ENCODE measurements at places on chromosomes 5 and 9.
A peak's percentile ranks its signal among the peaks of the same experiment; 100 is the strongest.

DNA sequence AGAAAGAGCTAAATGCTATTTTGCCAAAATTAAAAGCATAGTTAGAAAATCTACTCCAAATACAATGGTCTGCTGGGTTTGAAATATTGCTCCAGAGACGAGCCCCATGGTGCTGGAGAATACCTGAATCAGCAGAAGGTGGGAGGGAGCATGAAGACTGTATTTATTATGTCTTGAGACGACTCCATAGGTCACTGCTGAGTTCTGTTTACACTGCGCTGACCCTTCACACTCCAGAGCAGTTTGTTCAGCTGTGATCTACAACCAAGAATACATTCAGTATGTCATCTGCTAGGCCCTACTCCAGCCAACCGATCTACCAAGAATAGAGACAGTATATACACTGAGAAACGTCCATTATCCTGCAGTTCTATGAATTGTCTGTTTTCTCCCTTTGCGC, 150.5 kb downstream of the TLE1 start:
- H3K36me3 ChIP-seq, result no peaks in the 10 kb centered on the region
- no peak overlapping the region for H3K4me3 ChIP-seq
- H3K4me1 ChIP-seq, result no peaks in the 10 kb centered on the region

DNA sequence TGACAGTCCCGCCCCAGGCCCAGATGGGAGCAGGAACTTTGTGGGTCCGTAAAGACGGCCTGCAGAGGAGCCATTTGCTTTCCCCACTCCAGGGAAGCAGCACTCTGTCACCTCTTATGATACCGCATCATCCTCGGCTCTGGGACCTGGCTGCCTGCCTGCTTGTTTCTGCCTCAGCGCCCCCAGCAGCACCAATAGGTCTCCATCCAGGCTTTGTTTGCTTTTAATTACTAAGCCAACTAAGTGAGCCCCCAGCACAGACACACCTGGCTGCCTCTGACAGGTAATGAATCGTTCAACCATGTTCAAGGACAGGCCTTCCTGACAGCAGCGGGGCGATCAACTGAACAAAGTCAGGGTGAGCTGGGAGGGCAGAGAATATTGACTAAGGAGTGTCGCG, 141.4 kb downstream of the C5orf15 start:
- no peak overlapping the region for H3K4me3 ChIP-seq
- no peaks in the 10 kb centered on the region for H3K4me1 ChIP-seq

DNA sequence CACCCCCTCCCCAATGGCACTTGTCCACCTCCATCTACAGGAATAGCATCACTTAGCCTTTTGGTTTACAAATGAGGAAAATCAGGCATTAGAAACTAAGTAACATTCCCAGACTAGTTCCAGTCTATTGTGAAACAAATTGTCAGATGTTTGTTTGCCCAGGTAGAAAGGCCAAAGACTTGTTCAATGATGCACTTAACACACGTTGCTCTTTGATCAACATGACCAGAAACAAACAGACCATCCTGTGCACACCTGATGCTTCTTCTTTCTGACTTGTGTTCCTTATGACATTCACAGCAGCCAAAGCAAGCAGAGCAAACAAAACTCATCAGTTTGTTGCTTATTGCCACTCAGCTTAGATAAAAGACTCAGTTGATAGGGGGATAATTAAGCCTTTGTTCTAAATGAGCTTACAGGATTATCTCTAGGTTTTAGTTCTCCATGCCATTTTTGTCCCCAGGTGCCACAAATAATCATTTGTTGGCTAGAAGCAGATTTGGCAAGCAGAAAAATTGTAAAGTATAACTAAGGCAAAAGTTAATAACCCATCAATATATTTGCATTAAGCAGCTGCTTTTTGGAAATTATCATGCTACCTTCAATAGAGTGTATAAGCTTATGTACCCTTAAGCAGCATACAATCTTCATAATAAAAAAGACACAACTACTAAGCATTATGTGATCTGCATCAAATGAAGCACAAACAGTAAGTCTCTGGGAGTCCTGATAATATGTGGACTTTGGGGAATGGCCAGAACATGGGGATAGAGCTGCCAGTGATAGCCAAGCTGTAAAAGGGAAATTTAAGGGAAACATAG, 26.3 kb upstream of the FST start:
- no peak for DNase-seq
- no peaks in the 10 kb centered on the region for H3K36me3 ChIP-seq
- H3K27me3 ChIP-seq, result no peaks in the 10 kb centered on the region

DNA sequence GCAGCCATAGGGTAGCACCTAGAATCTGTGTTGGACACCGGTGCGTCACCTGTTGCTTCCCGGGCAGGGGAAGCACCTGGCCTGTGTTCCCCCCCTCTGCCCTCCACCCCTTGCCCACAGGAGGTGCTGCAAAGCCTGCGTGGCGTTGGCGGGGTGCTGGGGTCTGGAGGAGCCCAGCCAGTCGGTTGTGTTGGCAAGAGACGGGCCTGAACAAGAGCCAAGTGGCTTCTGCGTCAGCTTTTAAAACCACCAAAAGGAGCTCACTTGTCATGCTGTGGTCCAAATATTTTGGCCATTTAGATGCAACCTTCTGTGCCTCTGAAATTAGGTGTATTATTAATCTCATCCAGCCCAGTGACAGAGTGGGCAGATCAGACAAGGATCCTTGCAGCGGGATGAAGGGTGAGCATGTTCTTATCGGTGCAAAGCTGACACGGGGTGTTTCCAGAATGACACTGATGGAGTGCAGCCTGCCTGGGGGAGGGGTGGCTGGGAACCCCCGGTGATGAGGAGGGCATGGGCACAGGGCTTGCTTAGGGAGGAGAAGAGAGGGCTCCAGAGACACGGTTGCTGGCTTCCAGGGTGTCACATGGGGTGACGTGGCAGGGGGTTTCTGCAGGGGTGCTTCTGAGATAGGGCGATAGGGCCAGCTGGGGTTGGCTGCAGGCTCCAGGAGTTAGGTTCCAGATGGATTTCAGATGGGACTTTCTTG, 9.7 kb upstream of the RXRA start:
- H3K4me3 ChIP-seq, result no peak overlapping the region
- no peaks in the 10 kb centered on the region for H3K36me3 ChIP-seq
- H3K27ac ChIP-seq, result no peak overlapping the region
- H3K4me1 ChIP-seq, result no peaks in the 10 kb centered on the region

GRCh38 chr9:1285526-1285925, 235.4 kb downstream of the DMRT2 start:
- H3K36me3 ChIP-seq, result no peaks in the 10 kb centered on the region
- no peak overlapping the region for H3K27ac ChIP-seq
- H3K27me3 ChIP-seq, result no peaks in the 10 kb centered on the region

DNA sequence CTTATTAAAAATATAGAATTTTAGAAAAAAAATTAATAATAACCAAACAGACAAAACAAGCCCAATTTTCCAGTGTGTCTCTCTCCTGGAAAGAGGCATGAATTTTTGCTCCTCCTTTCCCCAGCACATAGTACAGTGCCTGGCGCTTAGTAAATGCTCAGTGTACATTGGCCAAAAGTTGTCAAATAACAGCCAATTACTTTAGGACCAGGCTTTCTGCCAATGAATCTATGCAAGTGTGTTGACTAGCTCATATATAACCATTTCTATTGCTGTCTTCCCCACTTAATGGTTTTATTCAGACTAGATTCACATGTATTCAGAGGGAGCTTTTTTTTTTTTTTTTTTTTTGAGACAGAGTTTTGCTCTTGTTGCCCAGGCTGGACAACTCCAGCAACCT, 120.1 kb upstream of the CD180 start:
- no peaks in the 10 kb centered on the region for H3K36me3 ChIP-seq
- H3K27me3 ChIP-seq, result no peaks in the 10 kb centered on the region
- H3K4me3 ChIP-seq, result no peak overlapping the region
- no peak overlapping the region for H3K27ac ChIP-seq
- no peak for DNase-seq

- H3K4me3 ChIP-seq, result no peak overlapping the region
- peaks cover 2% of the 10 kb centered on the region for H3K4me1 ChIP-seq
- H3K36me3 ChIP-seq, result no peaks in the 10 kb centered on the region
- H3K27me3 ChIP-seq, result peaks cover 19% of the 10 kb centered on the region
- no peak overlapping the region for H3K27ac ChIP-seq
These were observed 3.3 kb downstream of the ZNF608 start for GRCh38 chr5:124742983-124743601.

DNA sequence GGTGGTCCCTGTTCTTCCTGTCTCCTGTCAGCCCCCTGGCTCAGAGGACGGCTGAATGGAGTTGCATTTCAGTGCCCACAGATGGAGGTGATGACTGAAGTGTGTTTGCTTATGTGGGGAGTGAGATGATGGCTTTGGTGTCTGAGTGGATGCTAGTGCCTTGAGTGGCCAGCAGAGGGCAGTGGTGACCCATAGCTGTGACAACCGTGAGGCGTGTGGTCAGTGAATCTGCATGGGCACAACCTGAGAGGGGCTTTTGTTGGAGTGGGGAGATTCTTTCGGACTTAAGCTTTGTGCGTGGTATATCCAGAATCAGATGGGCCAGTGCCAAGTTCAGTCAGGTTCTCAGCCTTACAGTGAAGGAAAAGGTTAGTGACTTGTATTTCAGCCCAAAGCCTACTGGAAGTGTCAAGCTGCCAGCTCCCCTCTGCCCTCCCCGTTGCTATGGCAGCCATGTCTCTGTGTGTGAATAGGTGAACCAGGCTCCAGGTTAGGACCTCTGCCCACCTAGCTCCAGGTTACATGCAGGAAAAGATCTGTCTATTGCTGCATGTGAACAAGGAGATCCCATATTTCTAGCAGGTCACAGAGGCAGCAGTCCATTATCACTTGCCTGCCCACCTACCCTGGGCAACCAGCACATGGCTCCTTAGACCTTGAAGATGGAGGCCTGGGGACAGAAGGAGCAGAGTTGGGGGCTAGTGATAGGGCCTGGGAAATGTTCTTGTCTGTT, 14.7 kb upstream of the CXXC5 start:
- H3K4me3 ChIP-seq, result no peak overlapping the region
- peak; percentile 29 for DNase-seq
- H3K27ac ChIP-seq, result no peak overlapping the region
- peaks cover 22% of the 10 kb centered on the region for H3K4me1 ChIP-seq

- no peak for DNase-seq
- H3K4me3 ChIP-seq, result no peak overlapping the region
- H3K4me1 ChIP-seq, result no peaks in the 10 kb centered on the region
- H3K27me3 ChIP-seq, result no peaks in the 10 kb centered on the region
- no peak overlapping the region for H3K27ac ChIP-seq
- H3K36me3 ChIP-seq, result no peaks in the 10 kb centered on the region
These were observed 2306.2 kb upstream of the ACO1 start for GRCh38 chr9:30078195-30078594.

- H3K27ac ChIP-seq, result no peak overlapping the region
- no peaks in the 10 kb centered on the region for H3K36me3 ChIP-seq
- no peaks in the 10 kb centered on the region for H3K4me1 ChIP-seq
- DNase-seq, result no peak
- H3K27me3 ChIP-seq, result no peaks in the 10 kb centered on the region
These were observed 76.3 kb upstream of the MAMDC2 start for GRCh38 chr9:69967344-69967743.

DNA sequence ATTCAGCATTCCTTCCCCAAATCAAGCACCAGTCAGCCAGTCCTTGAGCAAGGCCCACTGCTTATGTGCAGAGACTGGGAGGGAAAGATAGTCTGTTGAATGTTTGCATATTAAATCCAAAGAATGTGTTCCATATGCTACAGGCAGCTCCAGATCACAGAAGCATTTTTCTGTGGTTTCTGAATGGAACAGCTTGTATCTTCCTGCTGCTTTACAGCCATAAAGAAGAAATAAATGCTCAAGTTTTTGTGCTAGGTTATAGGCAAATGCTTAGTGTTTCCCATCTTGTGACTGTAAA, 310.3 kb downstream of the TRIM36 start:
- no peaks in the 10 kb centered on the region for H3K4me1 ChIP-seq
- H3K4me3 ChIP-seq, result no peak overlapping the region

GRCh38 chr9:137905740-137906139, 28.2 kb downstream of the CACNA1B start:
- H3K36me3 ChIP-seq, result no peaks in the 10 kb centered on the region
- no peaks in the 10 kb centered on the region for H3K4me1 ChIP-seq
- no peak for DNase-seq
- H3K4me3 ChIP-seq, result no peak overlapping the region
- no peaks in the 10 kb centered on the region for H3K27me3 ChIP-seq

DNA sequence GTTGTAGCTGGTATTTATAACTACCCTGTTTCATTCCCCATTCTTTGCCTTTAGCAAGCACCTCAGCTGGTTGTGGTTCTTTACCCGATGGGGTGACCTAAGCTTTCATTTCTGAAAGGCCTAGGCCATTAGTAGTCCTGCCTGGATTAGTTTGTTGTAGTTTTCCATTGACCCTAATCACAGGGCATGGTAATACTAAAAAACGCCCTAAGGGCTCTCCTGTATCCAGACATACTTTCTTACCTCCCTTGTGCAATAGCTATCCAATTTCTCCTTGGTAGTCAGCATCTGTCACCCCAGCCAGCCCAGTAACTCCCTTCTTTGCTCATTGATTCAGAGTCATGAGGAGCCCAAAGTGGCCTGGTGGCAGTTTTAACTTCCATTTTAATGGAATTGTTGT, 24.0 kb downstream of the TMOD1 start:
- H3K4me1 ChIP-seq, result no peaks in the 10 kb centered on the region
- DNase-seq, result no peak
- H3K27me3 ChIP-seq, result peaks cover under 1% of the 10 kb centered on the region
- no peaks in the 10 kb centered on the region for H3K36me3 ChIP-seq
- no peak overlapping the region for H3K27ac ChIP-seq

DNA sequence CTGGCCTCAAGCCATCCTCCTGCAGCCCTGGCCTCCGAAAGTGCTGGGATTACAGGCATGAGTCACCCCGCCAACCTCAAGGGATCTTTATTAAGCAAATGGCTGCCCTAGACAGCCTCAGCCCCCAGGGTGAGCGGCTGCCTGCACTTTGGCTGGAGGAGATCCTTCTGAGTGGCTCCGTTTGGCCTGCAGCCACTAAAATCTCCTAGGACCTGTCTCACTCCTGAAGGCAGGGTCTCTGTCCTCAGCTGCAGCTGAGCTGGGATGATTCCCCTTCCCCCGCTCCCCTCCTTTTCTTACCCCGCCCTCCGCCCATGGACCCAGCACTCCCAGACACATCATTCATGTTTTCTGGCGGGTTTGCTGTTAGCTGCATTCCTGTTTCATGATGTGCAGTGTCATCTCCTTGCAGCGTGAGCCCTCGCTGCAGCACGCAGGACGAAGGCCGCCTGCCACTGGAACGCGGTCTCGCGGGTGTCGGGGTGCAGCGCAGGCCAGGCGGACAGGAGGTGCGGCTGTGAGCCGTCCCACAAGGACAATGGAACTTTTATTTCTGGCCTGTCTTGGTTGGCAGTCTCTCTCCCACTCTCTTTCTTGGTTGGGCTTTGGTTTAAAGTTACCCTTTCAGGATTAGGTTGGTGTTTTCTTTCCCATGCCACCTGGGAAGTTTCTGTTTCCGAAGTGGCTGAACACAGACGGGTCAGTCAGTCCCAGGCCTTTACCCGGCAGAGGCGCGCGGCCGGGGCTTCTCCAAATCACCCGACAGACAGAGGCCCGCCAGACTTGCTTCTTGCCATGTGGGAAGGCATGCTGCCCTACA, 137.1 kb downstream of the FOXD1 start:
- no peak for DNase-seq
- H3K27ac ChIP-seq, result no peak overlapping the region
- H3K27me3 ChIP-seq, result peaks cover 16% of the 10 kb centered on the region

- no peaks in the 10 kb centered on the region for H3K36me3 ChIP-seq
- H3K4me3 ChIP-seq, result no peak overlapping the region
- no peaks in the 10 kb centered on the region for H3K27me3 ChIP-seq
- no peak for DNase-seq
- no peak overlapping the region for H3K27ac ChIP-seq
These were observed 160.2 kb upstream of the CDH6 start for GRCh38 chr5:31033295-31033694.
